ENCODE measurements at places on chromosomes 3 and 15.

GRCh38 chr15:52095597-52096262 lies 16.8 kb downstream of the BCL2L10 start:
- no peak for DNase-seq

- DNase-seq: no peak
Measured at GRCh38 chr15:78213956-78214355, 20.4 kb downstream of the ACSBG1 start.

- no peak for DNase-seq
Measured at GRCh38 chr3:125470671-125471070, 49.3 kb downstream of the SNX4 start.

DNA sequence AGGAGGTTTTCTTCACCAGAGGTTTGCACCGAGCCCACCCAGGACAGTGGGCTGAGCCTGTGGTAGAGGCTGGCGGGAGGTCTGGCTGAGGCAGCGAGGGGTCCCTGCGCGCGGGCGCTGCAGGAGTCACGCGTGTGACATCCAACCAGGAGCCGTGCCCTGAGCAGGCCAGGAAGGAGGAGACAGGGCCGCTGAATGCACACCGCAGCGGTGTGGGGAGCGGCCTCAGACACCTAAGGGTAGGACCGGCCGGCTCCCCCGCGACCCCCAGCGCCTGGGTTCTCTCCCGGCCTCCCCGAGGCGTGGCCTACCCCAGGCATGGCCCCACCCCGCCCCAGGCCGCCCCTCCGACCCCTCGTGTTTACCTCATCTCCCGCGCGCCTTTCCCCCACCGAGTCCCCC lies 412 bp downstream of the SLC41A3 start:
- DNase-seq: peak; percentile 53

DNA sequence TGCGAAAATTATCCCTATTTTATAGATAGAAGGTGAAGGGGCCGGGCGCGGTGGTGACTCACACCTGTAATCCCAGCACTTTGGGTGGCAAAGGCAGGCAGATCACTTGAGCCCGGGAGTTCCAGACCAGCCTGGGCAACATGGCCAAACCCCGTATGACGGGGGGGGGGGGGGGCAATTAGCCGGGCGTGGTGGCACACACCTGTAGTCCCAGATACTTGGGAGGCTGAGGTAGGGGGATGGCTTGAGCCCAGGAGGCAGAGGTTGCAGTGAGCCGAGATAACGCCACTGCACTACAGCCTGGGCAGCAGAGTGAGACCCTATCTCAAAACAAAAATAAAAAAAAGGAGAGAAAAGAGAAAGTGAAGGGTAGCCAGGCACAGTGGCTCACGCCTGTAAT lies 1.4 kb downstream of the AAGAB start:
- DNase-seq: no peak

- DNase-seq: no peak
Measured at GRCh38 chr15:66705277-66706146, 3.5 kb downstream of the SMAD6 start.

- no peak for DNase-seq
Measured at GRCh38 chr3:108605491-108605890, 16.0 kb downstream of the DZIP3 start.

All from stimulated activated naive CD4-positive, alpha-beta T cell treated with Interleukin-2 at 50 U/mL for 16 hours (primary cell).